Glomerular endothelial cell (primary cell): ENCODE measurements at places on chromosomes 2 and 18. TPM values are rescaled to one million over a fixed set of nuclear protein-coding genes. Genes with fewer than 3 reads are reported as not detected.

- no peak for DNase-seq
Observed at GRCh38 chr2:127225186-127225960, 5.3 kb upstream of the CYP27C1 start.

- no peak for DNase-seq
Observed at GRCh38 chr2:63840081-63840784, 1.5 kb upstream of the UGP2 start.

- DNase-seq: no peak
Observed at GRCh38 chr2:111618226-111618977, 265.6 kb downstream of the ANAPC1 start.

DNA sequence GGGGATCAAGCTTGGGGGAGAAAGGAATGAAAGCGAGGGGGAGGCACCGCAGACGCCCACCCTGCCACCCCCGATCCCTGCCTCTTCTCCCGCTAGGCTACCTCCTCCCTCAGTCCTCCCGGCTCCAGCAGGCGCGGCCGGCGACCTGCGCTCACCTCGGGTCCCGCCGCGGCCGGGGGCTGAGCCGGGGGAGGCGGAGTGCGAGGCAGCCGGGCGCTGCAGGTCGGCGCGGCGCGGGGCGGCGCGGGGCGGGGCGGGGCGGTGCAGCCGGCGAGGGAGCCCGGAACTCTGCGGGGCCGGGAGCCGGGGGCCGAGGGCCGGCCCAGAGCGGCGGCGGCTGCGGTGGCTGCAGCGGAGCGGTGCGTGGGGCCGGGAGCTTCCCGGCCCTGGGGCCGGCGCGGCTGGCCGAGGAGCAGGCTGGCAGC lies 477 bp downstream of the ACVR1 start:
- no peak for DNase-seq

DNA sequence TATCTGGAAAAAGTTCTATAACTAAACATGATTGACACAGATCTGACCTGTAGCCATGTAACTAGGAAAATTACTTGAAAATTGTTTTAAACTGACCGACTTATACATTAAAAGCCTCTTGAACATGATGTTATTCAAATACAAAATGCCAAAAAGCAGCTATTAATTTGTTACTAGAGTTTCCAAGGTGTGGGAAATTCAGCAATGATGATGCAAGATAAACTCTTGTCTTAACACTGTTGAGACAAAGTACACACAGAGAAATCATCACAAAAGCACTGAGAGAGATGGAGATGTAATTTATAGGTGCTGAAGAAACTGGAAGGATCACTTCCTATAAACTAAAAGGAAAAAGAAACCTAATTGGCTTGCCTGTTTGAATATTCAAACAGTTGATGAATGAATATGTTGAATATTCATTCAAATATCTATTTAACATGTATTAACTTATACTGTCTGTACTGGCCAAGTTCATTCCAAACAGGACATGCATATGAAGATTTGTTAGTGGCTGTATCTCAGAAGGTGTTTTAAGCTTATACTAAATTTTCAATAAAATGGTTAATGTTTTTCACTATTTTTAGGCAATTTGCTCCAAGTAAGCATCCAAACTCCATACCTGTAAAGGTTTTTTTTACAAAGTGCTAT lies 34.6 kb upstream of the WDR75 start:
- no peak for DNase-seq

- no peak for DNase-seq
Observed at GRCh38 chr2:126650994-126651393, 5.0 kb upstream of the GYPC start.

- DNase-seq: no peak
Observed at GRCh38 chr2:188922191-188922590, 52.0 kb upstream of the COL3A1 start.

- no peak for DNase-seq
Observed at GRCh38 chr2:70475266-70475665, 78.4 kb downstream of the TGFA start.

GRCh38 chr18:39788383-39788782 lies 2166.7 kb upstream of the PIK3C3 start:
- DNase-seq: no peak

DNA sequence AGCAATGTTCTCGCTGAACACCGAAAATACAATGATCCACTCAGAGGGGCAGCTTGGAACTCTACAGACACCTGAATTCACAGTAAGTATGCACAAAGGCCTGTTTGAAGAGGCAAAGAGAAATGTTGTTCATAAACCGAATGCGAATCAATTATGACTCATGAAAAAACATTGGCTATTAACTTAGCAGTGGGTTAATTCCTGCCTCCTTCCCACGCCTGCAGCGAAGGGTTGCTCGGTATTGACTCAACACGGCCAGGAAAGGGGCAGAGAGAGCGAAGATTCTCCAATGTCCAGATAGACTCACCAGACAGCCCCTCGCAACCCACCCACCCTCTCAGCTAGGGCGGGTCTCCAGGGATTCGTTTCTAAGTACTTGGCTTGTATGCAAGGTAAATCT lies 9.4 kb downstream of the CRACDL start:
- DNase-seq: no peak

GRCh38 chr2:232757905-232758304 lies 18.5 kb downstream of the KCNJ13 start:
- no peak for DNase-seq

- DNase-seq: no peak
Observed at GRCh38 chr2:187377340-187377739, 70.7 kb downstream of the CALCRL start.

- no peak for DNase-seq
Observed at GRCh38 chr2:10844097-10844496, 31.5 kb upstream of the PDIA6 start.

DNA sequence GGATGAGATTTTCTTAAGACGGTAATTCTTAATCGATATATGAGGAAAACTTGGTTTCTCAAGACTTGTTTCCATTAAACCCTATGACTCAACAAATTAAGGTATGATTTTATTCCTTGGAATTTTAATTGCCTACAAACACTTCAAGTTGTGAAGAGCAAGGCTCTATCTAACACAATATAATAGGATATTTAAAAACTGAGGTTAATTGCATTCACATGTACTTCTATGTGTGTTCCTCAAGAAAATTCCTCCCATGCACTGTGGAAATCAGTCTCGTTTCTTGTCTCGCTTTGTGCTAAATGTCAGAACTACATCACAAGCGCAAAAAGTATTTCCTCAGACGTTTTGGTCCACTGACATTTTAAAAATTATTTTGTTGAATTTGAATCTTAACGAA lies 109.6 kb upstream of the UNC80 start:
- no peak for DNase-seq

DNA sequence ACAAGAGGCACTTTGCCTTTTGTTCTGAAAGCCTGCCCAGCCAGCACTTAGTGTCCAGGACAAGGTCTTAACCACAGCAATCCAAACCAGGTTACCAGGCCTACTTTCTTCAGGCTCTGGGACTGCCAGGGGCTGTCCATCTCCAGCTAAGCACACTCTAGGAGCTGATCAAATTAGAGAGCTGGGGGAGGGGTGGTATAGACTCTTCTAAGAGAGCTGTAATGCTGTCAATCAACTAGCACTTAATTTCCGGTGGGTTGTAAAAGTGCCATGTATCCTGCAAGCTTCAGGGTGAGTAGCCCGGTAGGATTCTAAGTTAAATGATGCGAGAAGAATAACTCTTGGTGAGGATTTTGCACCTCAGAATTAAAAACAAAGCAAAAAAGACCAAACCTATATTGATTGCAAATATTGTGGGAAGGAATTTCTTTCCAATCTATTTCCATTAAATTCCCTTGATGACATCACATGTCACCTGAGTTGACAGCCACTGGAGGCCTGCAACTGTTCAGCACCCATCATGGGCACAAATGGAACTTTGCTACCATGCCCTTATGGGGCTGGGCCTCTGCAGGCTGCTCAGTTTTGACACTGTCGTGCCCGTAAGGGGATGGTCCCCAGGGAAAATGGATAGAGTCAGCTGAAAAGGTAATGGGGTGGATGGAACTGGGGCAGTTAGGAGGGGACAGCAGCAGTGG lies 8.7 kb upstream of the COX7A2L start:
- DNase-seq: no peak

DNA sequence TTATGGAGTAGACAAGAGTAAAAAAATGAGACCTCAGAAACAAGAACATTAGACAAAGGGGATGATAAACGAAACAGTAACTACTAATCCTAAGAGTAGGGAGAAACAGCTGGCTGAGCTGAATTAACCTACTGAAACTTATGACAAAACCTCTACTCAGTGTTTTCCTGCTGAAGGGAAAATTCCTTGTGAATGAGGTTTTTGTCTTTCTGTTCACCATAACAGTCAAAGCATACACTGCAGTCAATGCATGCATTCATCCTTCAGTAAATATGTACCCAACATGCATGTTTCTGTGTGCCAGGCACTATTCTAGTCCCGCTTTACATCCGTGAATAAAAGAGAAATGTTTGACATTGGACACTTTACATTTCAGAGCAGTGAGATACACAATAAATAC lies 805.6 kb upstream of the KLHL29 start:
- no peak for DNase-seq

DNA sequence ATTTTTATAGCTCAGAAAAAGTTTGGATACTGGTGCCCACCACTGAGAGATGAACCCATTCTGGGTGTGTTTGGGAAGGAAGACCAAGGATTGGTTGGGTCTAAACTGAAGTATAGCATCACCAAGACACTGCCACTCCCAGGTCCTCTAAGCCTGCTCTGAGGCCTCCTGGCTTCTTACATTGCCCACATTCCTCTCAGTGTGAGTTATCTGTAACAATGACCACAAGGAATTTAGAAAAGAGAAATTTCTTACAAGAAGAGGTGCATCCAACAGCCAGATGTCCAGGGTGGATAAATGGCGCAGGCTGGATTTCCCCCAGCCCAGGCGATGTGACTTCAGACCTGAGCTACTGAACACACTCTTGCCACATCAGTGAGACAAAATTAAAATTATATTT lies 1.6 kb upstream of the GPR45 start:
- DNase-seq: no peak

GRCh38 chr2:9285385-9285920 lies 78.8 kb downstream of the ASAP2 start:
- DNase-seq: no peak

DNA sequence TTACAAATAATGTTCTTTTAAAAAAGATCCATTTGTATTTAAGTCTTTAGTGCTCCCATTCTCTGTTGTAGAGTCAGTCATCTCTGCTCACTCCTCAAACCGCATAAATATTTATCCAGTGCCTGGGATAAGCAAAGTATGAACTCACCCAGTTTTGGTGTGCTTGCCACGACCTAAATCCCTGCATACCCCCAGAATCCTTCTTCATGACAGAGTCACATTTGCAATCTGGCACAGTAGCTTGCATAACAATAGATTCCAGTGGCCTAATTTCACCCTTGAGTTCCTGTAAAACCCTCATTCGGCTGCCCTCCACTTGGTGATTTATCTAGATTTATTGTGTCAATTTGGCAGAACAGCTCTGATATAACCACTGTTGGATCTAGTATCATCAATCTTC lies 92.9 kb downstream of the DTNA start:
- no peak for DNase-seq

- DNase-seq: no peak
Observed at GRCh38 chr2:47437287-47437686, 34.3 kb downstream of the MSH2 start.

- no peak for DNase-seq
Observed at GRCh38 chr18:34039201-34039600, 185.5 kb downstream of the NOL4 start.

- DNase-seq: no peak
Observed at GRCh38 chr2:172200495-172201085, 97.9 kb upstream of the DLX2 start.

- no peak for DNase-seq
Observed at GRCh38 chr2:78908973-78909372, 116.5 kb upstream of the REG3G start.

DNA sequence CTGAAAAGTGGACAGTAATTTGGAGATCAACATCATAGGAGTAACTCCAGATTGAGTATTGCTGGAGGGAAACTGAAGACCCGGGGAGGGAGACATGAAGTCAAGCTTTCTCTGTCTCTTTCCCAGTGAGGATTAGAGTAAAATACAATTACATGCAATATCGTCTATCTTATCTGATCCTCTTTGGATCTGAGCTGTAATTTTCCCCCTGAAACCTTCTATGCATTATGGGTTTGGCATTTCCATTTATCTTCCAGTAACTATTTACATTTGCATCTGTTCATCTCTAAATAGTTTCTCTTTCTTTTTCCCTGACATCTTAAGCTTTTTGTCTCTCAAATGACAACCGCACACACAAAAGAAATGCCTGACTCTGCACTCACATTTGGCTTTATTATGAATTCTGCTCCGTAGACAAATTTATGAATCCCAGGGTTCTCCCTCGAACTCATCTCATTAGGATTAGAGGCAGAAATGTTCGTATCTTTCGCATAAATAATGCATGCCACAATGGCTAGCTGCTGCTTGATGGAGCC lies 113.1 kb downstream of the SPP2 start:
- no peak for DNase-seq

GRCh38 chr18:74610051-74610615 lies 12.5 kb downstream of the ZNF407 start:
- DNase-seq: no peak

DNA sequence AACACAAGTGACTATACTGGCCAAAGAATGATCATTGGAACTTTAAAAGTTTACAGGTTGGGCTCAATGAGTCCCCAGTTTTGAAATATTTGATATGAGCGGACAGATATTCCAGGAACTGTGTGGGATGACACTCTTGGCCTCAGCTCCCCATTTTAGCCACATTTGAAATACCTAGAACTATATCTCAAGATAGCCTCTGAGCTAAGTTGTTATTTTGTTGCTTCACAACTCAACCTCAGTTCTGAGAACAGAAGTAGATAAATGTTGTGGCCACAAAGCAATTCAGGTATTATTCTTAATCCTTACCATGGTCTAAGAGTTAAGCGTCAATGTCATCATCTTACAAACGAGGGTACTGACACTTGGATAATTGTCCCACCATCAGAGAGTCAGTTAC lies 172.2 kb upstream of the SETBP1 start:
- no peak for DNase-seq

CCDC178 gene
- total RNA-seq: 1.2 and 2.9 TPM in 2 replicates

HPCAL1 gene
- total RNA-seq: 114 and 164 TPM in 2 replicates

ESPNL gene
- 0.44 and 0.53 TPM in 2 replicates for total RNA-seq

ANXA4 gene
- total RNA-seq: 75.5 and 81.0 TPM in 2 replicates

PSMA8 gene
- total RNA-seq: not detected in 2 replicates

PIEZO2 gene
- total RNA-seq: 100.0 and 148 TPM in 2 replicates

CD8B2 gene
- not detected in 2 replicates for total RNA-seq

DSEL gene
- total RNA-seq: 7.6 and 9.3 TPM in 2 replicates

TUBA3E gene
- not detected in 2 replicates for total RNA-seq

SERPINB5 gene
- total RNA-seq: not detected in 2 replicates

MSTN gene
- total RNA-seq: not detected in 2 replicates

GALNT14 gene
- 10.4 and 17.0 TPM in 2 replicates for total RNA-seq

TANC1 gene
- total RNA-seq: 80.0 and 103 TPM in 2 replicates

ZNF804A gene
- 0.82 TPM in 1 of 2 replicates, not detected in the other for total RNA-seq

ATIC gene
- 43.6 and 46.2 TPM in 2 replicates for total RNA-seq

KIF5C gene
- 0.58 and 1.6 TPM in 2 replicates for total RNA-seq

SCN3A gene
- total RNA-seq: 0.35 and 0.63 TPM in 2 replicates

ST8SIA5 gene
- 0.24 and 2.6 TPM in 2 replicates for total RNA-seq

GBX2 gene
- total RNA-seq: 2.2 and 5.3 TPM in 2 replicates

CNTNAP5 gene
- not detected in 2 replicates for total RNA-seq

NCKAP5 gene
- 6.8 and 9.9 TPM in 2 replicates for total RNA-seq

UGT1A8 gene
- not detected in 2 replicates for total RNA-seq

TWIST2 gene
- total RNA-seq: 4.8 and 7.2 TPM in 2 replicates
